Lung microvascular endothelial cell (primary cell): ENCODE measurements at places on chromosomes 12 and 14. TPM values are rescaled to one million over a fixed set of nuclear protein-coding genes. Genes with fewer than 3 reads are reported as not detected.

DNA sequence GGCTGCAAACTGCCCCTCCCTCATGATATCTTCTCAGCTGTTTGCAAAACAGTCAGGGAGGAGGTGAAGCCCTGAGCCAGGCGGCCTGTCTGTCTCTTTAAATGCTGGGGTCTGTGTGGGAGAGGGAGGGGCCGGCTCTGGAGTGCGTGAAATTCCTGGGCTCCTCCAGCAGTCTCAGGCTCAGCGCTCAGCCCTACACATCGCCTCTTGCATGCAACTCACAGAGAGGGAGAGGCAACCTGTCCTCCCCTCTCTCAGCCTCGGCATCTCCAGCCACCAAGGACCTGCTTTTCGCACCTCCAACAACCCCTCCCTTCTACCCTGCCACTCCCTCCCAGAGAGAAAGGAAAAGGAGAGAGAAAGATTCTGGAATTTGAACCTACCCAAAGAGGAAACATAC is at the start of gene NRXN3:
Gene NRXN3 (plus strand): TSS at position 171 of the 400 bp plus-strand sequence. CDS start 72,721 bp downstream, outside the sequence.
- DNase-seq: no peak

GRCh38 chr14:56794557-56795283 is 15.6 kb downstream of the OTX2 start:
- no peak for DNase-seq

DNA sequence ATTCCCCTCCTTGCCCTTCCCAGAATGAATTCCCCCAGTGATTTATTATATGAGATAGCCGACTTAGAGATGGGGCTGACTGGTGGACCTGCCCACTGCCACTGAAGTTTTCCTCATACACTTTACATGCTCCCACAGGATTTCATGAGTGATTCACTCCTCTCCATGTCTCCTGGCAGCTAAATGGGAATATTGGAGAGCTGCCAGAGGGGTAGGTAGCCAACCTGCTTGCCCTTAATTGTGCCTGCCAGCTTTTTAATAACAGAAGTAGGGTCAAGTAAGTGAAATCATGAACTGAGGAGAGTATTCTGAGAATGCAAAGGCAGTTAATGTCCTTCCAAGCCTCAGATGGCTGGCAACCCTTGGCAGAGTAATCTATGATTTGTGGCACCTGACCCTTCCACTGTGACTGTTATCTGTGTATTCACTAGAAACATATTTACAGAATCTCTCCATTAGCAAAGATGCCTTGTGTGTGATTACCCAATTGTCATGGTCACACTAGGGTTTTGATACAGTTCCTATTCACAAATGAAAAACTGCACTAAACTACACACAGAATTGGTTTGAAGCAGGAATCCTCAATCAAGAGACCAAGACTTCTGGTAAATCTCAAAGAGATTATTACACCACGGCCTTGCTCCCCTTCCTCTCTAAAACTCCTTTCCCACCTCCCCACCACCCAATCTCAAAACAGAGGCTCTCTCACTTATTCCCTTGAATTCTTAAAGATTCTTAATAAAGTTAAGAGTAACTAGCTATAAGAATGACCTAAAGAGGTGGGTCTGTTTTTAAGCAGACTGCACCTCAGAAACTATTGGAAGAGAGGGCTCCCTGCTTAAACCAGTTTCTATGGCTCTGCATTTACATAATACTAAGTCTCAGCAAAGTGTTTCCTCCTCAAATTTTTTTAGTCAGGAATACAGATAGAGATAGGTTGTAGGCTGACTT is 17.2 kb downstream of the NKX2-1 start:
- DNase-seq: no peak

DNA sequence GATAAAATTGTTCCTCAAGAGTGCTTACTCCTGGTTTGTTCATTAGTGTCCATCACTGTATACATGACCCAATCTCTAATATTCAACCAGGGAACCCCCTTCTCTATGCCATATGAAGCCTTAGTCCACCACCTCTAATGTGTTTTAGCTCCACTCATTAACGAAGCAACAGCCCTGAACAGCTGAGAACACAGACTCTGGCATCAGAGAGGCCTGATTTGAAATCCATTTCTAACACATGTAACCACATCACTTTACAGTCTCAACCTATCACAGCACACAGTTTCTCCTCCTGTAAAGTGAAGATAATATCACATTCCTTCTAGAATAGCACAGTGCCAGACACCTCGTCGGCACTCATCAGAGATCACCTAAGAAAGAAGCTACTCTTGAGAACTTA is 64.3 kb downstream of the C2CD5 start:
- no peak for DNase-seq

GRCh38 chr12:53090554-53090953 is 6.9 kb upstream of the IGFBP6 start:
- DNase-seq: no peak

DNA sequence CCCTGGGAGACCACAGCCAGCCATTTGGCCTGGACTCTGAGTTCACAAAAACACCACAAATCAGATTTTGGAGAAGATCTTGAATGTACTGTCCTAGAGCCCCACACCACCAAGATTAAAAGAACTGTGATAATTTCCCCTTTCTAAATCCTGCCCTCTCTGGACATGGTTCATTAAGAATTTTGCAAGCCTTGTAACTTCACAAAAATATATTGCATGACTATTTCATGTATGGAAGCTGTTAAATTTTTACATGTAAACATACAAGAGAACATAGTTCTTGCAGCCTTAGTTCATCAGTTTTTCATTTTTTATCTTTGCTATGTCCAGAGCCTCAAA is 97.0 kb downstream of the SCARB1 start:
- DNase-seq: no peak

The ARMH4 gene
- 0.87 and 1.8 TPM in 2 replicates for total RNA-seq

- peak; percentile 75 for DNase-seq
Observed at GRCh38 chr12:26701604-26702215, 131.3 kb downstream of the ITPR2 start.

GRCh38 chr12:74317078-74317601 is 220.5 kb upstream of the ATXN7L3B start:
- DNase-seq: no peak

The CYP27B1 gene
- under 0.01 TPM in 2 replicates for total RNA-seq

- no peak for DNase-seq
Observed at GRCh38 chr12:97275728-97276590, 186.6 kb upstream of the RMST start.

- no peak for DNase-seq
Observed at GRCh38 chr12:109625131-109625559, 51.6 kb downstream of the MVK start.

GRCh38 chr12:94208622-94208966 is 60.2 kb downstream of the PLXNC1 start:
- DNase-seq: no peak

GRCh38 chr12:87051621-87052020 is 795.4 kb upstream of the MGAT4C start:
- DNase-seq: no peak

The LRRC9 gene
- total RNA-seq: not detected in 2 replicates

DNA sequence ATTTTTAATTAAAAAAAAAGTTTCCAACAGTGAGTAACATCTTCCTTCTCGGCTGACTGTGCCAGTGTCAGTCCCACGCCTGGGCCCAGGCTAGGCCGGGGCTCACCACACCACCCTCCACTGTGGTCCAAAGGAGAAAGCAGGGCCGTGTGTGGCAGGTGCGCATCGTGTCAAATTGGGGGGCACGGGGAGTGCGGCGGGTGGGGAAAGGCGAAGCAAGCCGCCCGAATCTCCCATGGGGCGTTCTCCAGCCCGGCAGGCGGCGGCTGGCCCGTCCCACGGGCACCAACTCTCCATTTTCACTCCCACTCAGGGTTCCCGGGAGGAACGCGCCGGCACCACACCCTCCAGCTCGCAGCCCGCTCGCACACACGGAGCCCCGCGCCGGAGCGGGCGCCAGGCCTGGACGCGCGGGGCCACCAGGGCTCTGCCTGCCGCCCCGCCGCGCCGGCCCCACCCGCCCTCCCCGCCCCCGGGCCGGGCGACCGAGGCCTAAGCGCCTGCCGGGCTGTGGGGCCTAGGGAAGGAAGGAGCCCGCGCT is 604 bp downstream of the EEA1 start:
- peak; percentile 58 for DNase-seq

DNA sequence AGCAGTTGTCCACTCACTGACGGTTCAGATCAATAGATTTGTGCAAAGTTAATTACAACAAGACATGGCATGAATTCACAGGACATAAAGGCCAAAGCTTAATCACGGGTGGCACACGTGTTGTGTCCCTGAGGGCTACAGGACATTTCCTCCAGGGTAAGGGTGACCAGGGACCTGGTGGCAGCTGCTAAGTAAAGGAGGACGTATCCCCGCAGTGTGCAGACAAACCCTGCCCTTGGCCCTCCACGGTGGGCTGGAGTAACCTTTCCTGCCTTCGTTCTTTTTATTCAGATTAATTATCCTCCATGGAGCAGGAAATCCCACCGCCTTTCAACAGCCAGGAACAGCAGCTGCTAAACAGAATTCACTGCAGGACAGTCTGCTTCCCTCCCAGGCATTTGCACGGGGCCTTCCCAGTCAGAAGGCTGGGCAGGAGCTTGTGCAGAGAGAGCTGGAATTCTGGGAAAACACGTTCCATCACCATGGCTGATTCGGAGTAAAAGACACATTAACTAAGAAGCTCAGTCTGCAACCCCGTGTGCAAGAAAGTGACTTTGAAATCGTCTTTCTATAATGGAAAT is 289.9 kb upstream of the SFSWAP start:
- no peak for DNase-seq

DNA sequence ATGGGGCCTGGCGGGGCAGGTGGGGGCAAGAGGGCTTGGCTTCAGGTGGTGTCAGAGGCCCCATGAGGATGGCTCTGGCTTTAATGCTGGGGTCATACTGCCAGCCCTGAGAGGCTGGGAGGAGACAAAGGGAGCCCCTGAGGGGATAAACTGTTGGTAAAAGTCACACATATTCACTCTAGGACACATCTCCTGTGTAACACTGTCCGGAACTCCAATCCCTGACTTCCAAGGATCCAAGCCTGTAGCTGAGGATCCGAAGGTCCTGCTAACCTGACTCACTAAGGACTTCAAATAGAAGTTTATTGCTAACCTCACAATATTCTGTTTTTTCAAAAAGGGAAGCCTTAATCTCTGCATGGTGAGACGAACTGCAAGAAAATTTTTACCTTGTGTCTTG is 39.2 kb upstream of the GPR68 start:
- DNase-seq: no peak

GRCh38 chr12:65156366-65156841 is 13.0 kb upstream of the LEMD3 start:
- DNase-seq: peak; percentile 32

The RBP5 gene
- 0.22 TPM in 1 of 2 replicates, not detected in the other for total RNA-seq

DNA sequence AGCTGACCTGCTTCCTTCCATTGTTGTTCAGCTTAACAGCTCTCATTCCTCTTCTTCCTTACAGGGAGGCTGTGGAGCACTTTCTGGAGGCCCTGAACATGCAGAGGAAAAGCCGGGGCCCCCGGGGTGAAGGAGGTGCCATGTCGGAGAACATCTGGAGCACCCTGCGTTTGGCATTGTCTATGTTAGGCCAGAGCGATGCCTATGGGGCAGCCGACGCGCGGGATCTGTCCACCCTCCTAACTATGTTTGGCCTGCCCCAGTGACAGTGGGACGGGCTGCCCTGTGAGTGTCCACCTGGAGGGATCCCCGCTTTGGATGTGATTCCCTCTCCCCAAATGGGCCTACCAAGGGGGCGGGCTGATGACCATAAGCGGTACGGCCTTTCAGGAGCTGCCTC is 20.5 kb downstream of the PEX5 start:
- DNase-seq: no peak

- DNase-seq: no peak
Observed at GRCh38 chr14:95667249-95667693, 19.0 kb upstream of the TCL1B start.

The RFX4 gene
- not detected in 2 replicates for total RNA-seq

GRCh38 chr14:32329146-32329545 is at the start of gene AKAP6:
Gene AKAP6, plus strand, starts transcription at chr14:32329298. Its CDS starts 104,196 bp downstream, at chr14:32433494.
- DNase-seq: no peak

DNA sequence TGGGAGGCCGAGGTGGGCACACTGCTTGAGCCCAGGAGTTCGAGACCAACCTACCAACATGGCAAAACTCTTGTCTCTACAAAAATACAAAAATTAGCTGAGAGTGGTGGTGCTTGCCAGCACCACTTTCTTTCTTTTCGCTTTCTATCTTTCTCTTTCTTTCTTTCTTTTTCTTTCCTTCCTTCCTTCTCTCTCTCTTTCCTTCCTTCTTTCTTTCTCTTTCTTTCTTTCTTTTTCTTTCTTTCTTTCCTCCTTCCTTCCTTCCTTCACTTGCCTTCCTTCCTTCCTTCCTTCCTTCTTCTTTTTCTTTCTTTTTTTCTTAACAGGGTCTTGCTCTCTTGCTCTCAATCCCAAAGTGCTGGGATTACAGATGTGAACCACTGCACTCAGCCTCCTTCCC is 66.8 kb downstream of the HSD17B6 start:
- no peak for DNase-seq

DNA sequence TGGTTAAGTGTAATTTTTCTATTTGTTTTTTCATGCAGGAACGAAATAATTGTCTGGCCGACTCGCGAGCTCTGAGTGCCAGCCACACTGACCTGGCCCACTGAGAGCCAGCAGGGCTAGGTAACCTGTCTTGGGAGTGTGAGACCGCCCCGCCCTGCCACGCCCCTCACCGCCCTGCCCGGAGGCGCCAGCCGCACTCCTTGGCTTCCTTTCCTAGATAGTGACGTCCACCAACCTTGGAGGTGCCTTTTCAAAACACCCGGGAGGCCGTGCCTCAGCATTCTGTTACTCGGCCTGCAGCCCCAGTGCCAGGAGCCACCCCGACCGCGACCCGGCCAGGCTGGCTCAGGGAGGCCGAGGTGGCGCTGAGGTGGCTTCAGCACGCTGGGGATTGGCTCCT is 21.7 kb downstream of the XRCC3 start:
- DNase-seq: no peak

DNA sequence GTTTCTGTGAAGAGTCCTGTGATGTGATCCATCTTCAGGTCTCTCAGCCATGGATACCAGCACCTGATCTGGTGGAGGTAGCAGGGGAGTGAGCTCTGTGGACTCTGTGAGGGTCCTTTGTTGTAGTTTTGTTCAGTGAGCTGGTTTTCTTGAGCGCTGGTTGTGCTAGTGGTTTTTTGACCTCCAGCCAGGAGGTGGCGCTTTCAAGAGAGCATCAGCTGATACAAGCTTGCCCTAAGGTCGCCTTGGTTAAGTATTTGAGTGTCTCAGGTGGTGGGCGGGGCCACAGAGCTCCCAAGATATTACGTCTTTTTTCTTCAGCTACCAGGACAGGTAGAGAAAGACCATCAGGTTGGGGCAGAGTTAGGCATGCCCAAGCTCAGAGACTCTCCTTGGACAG is 139.7 kb downstream of the TTLL5 start:
- DNase-seq: no peak

DNA sequence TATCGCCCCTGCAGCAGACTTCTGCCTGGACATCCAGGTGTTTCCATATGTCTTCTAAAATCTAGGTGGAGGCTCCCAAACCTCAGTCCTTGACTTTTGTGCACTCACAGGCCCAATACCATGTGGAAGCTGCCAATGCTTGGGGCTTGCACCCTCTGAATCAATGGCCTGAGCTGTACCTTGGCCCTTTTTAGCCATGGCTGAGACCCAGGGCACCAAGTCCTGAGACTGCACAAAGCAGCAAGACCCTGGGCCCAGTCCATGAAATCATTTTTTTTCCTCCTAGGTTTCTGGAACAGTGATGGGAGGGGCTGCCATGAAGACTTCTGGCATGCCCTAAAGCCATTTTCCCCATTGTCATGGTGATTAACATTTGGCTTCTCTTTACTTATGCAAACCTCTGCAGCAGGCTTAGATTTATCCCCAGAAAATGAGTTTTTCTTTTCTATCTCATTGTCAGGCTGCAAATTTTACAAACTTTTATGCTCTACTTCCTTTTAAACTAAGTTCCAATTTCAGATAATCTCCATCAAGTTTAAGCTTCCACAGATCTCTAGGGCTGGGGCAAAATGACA is 1445.8 kb upstream of the FLRT2 start:
- no peak for DNase-seq

- no peak for DNase-seq
Observed at GRCh38 chr12:95790917-95791849, 619 bp upstream of the NTN4 start.
